Omental fat pad (tissue), 4 donors: ENCODE measurements at places on chromosomes 11 and 22. TPM values are rescaled to one million over a fixed set of nuclear protein-coding genes. Genes with fewer than 3 reads are reported as not detected.

The SCUBE2 gene
- total RNA-seq, result 50.6 TPM

The GRAP2 gene
- total RNA-seq, result 9.5 TPM

The PLAAT2 gene
- 0.65 TPM for total RNA-seq

The PRR5 gene
- 34.2 TPM for total RNA-seq

The TRIM22 gene
- 37.1 TPM for total RNA-seq

The FOLR3 gene
- total RNA-seq, result not detected

The DLG2 gene
- 13.2 TPM for total RNA-seq

The NFAM1 gene
- 14.0 TPM for total RNA-seq

The PDGFD gene
- 60.7 TPM for total RNA-seq

The HBD gene
- not detected for total RNA-seq

The OR5B21 gene
- total RNA-seq, result not detected

The SDHAF2 gene
- total RNA-seq, result 57.9 TPM

The TIMP3 gene
- total RNA-seq, result 806 TPM

The RELA gene
- 72.7 TPM for total RNA-seq

The ELP4 gene
- 18.6 TPM for total RNA-seq

The GAL gene
- not detected for total RNA-seq

The DBX1 gene
- not detected for total RNA-seq

The GGTLC2 gene
- not detected for total RNA-seq

The NDUFC2 gene
- total RNA-seq, result 136 TPM

The NDUFV1 gene
- 157 TPM for total RNA-seq

The CAPN5 gene
- 4.6 TPM for total RNA-seq

The FUT4 gene
- total RNA-seq, result 7.0 TPM
